ENCODE measurements at places on chromosomes 11 and 22.

DNA sequence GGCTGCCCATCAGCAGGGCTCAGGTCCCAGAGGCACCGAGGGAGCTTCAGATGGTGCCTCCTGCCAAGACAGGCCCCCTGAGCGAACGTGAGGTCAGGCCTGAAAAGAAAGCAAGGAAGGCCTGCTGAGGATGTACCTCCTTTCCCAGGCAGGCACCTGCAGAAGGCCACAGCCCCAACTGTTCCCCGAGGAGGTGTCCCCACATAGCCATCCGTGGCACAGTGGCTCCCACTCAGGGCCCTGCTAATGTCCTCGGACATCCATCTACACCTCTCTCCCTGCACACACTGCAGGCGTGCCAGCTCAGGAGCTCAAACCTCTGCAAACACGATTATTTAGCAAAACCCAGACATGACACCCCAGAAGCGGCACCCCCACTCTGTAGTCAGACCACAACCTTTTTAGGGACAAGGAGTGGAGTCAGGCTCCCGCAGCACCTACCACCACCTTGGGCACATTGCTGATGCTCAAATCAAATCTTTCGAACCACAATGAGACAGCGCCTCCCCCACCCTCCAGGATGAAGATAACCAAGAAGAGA, 36.9 kb downstream of the SHANK2 start:
- no peak for DNase-seq

DNA sequence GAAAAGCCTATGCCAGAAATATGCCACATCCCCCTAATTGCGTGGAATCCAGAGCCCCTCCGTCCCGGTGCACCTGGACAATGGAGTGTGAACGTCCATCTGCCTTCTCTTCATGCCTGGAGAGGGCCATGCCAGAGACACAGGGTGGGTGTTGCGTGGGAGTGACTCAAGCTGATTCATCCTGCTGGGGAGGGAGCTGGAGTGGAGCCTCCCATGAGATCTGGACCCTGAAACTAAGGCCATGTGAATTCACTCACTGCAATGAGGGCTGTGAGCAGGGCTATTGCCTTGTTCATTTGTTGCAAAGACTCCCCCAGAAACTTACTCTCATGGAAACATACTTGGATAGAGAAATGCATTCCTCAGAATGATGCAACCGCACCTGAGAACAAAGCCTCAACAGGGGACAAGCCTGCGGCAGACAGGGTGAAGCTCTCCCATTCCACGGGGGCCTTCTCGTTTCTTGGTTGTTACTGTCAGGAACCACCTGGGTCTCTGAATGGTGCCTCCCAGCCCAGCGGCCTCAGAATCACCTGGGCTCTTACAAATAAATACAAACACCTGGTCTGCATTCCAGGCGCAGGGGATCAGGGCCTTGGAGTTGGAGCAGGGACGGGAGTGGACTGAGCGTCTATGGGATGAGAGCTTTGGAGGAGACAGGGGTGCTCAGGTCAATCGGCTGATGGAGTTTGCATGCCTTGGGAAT, 1031.2 kb downstream of the BRD1 start:
- DNase-seq: no peak

DNA sequence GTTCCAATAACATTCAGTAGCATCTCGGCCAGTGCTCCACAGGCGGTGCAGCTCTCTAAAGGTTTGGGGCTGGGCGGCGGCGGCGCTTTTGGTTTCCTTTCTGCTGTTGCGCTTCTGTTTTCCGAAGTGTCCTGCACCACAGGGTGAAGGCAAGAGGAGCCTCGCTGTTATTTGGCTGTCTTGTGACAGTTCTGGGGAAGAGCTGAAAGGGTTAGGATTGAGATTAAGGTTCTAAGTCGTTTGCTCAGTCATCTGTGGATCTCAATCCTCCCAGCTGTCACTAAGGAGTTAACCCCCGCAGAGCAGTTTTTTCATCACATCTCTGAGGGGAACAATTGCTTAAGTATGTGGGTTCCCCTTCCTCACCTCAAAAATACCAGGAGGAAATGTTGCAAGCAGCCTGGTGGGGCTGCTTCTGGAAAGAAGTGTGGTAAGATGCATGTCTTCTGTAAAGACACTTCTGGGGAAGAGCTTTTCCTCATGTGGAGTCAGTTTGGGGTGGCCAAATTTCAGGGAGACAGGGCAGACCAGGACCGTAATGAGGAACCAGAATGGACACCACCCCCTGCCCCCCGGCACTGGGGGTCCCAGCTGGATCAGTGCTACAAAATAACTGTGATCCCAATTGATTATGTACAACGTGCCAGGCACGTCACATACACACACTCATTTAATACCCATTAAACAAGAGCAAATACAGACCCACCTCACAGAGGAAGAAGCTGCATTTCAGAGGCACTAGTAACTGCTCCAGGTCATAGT, 14.2 kb downstream of the TMEM121B start:
- DNase-seq: peak; percentile 21

DNA sequence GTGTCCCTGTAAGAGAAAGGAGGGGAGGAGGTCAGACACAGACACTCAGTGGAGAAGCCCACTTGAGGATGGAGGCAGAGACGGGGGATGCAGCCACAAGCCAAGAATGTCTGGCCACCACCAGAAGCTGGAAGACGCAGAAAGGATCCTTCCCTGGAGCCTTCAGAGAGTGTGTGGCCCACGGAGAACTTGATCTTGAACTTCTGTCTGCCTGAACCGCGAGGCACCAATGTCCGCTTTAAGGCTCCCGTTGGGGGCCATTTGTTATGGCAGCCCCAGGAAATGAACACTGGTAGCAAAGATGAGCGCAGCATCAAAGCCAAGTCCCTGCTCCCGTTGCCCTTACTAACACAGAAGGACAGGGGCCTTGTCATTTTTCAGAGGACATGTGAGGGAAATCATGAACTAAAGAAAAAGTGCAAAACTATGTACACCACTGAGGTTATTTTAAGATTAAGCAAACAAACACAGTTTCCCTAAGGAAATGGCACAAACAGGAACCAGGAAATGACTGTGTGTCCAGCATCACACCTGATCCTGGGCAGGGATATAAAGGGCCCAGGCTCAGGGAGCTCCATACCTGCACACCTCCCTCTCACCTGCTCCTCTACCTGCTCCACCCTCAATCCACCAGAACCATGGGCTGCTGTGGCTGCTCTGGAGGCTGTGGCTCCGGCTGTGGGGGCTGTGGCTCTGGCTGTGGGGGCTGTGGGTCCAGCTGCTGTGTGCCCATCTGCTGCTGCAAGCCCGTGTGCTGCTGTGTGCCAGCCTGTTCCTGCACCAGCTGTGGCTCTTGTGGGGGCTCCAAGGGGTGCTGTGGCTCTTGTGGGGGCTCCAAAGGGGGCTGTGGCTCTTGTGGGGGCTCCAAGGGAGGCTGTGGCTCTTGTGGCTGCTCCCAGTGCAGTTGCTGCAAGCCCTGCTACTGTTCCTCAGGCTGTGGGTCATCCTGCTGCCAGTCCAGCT, at the start of gene KRTAP5-6:
Gene KRTAP5-6, plus strand, starts transcription at position 588 of the 963 bp plus-strand sequence. Its CDS starts 51 bp downstream, at position 639.
- no peak for DNase-seq

DNA sequence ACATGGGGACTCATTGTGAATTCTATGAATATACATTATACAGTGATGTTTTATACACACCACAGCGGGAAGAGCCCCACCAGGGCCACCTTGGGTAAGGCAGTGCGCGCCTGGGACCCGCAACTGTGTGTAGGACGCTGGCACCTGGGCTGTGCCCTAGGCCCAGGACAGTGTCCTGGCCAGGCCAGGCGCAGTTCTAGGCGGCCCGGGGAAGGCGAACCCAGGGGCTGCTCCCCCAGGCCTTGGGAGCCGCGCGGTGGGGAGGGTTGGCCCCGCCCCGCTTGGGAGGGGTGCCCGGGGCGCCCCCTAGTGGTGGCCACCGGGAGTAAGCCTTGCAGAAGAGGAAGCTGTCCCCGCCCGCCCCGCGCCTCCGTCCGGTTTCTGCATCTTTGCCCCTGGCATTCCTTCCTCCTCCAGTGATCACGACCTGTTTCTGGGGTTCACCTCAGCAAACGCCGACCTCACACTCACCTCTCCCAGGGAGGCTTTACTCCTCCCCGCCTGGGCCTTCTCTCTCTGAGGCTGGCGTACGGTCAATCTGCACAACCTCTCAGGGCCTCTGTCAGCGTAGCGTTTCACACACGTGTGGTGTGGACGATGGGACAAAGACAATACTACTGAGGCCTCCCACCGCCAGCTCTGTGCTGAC, 9.5 kb upstream of the EHD1 start:
- DNase-seq: peak; percentile 94

GRCh38 chr11:17579451-17579850, 32.4 kb downstream of the OTOG start:
- DNase-seq: no peak

DNA sequence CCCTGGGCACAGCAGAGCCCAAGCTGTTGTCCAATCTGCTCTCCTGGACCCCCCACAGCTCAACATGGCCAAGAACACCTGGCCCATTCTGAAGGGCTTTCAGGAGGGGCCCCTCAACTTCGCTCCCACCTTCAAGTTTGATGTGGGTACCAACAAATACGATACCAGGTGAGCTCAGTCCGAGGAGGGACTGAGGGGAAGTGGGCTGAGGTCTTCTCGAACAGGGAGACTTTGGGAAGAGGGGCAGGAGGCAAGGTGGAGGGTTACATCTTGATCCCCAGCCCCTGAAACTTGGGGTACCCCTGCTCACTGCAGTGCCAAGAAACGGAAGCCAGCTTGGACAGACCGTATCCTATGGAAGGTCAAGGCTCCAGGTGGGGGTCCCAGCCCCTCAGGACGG, 5.4 kb downstream of the INPP5J start:
- DNase-seq: no peak

GRCh38 chr11:68048681-68049508, 10.1 kb downstream of the TCIRG1 start:
- DNase-seq: peak; percentile 7

- no peak for DNase-seq
These were observed 34.2 kb upstream of the CSNK2A3 start for GRCh38 chr11:11387207-11387606.

Data from CD8-positive, alpha-beta T cell (primary cell).